ENCODE measurements at places on chromosomes 13 and 19.

GRCh38 chr13:113029487-113030258 lies 60.7 kb downstream of the MCF2L start:
- DNase-seq = peak; percentile 8

DNA sequence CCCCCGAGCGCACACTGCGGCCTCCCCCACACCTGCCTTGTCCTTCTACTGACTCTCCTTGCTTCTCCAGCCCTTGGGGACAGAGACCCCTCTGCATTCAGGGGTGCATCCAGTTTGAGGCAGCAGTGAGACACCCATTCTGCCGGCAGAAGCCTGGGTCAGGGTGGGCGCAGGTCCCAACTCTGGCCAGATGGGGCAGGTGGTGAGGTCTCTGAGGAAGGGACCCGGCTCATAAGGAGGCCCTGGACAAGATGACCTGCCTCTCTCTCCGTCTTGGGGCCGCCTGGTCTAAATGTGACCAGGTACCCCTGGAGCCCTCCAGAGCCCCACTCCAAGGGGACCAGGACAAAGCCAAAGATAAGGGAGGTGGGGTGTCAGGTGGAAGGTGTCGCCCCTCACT lies 6.1 kb downstream of the CHERP start:
- no peak for DNase-seq

DNA sequence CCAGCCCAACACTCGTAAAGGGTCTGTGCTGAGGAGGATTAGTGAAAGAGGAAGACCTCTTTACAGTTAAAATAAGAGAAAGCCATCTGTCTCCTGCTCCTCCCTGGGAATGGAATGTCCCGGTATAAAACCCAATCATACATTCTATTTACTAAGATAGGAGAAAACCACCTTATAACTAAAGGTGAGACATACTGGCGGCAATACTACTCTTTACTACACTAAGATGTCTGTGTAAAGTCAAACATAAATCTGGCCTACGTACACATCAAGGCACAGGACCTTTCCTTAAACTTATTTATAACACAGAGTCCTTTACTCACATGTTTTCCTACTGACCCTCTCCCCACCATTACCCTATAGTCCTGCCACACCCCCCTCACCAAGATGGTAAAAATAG lies 3.3 kb downstream of the ZNF350 start:
- no peak for DNase-seq

DNA sequence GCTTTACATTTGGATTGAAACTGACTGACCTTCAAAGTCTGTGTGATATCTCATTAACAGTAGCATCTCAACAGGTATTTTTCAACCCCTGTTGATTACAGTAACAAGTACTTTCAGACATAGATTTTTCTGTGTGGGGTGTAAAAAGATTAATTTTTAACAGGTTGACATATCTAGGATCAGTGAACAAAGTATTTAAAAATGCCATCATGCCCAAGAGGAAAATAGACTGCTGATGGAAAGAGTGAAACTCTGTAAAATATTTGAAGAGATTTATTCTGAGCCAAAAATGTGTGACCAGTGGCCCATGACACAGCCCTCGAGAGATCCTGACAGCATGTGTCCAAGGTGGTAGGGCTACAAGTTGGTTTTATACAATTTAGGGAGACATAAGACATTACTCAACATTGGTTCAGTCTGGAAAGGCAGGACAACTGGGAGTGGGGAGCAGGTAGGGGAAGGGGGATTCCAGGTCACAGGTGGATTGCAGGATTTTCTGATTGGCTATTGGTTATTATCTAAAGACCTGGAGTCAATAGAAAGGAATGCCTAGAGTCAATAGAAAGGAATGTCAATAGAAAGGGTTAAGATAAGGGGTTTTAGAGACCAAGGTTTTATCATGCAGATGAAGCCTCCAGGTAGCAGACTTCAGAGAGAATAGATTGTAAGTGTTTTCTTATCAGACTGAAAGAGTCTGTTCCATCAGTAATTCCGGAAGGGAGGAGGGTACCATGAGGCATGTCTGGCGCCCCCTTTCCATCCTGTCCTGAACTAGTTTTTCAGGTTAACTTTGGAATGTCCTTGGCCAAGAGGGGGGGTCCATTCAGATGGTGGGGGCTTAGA lies 29.1 kb downstream of the TNFRSF19 start:
- no peak for DNase-seq

- DNase-seq = no peak
These were observed at the start of gene DOCK6 for GRCh38 chr19:11261971-11262839. Gene DOCK6 (minus strand): TSS chr19:11262524. CDS start chr19:11262440, 84 bp downstream.

- no peak for DNase-seq
These were observed 11.7 kb downstream of the RANBP3 start for GRCh38 chr19:5966215-5966614.

DNA sequence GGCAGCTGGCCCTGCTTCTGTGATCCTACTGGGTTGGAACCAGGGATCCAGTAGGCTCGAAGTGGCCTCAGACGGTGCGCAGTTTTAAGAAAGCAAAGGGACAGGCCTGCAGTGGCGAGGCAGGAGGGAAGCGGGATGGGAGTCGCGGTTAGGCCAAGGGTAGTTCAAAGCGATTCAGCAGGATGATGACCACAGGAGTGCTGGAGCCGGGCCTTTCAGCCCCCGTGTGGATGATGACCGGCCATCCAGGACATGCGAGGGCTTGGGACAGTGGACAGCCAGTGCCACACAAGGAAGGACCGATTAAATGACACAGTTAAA lies 854 bp downstream of the RNASEH2B start:
- DNase-seq = no peak

- peak; percentile 94 for DNase-seq
These were observed at the start of gene RDH13 for GRCh38 chr19:55062735-55063491. Gene RDH13 (minus strand): TSS chr19:55063148. CDS start chr19:55063032, 116 bp downstream.

- DNase-seq = no peak
These were observed 393.3 kb downstream of the LIG4 start for GRCh38 chr13:107822006-107822405.

DNA sequence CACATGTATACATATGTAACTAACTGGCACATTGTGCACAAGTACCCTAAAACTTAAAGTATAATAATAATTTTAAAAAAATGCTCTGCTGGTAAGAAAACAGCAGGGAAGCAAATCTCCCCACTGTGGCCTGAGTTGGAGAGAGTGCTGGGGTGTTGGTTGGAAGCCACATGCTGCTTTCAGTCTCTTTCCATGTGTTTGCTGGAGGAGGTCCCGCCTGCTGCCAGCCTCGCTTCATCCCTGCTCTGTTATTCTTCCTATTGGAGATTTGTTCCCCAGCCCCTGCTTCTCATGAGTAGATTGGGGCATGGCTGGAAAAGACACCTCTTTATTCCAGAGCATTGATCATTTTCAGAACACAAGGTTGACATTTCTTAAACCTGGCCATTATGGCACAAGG lies 230.5 kb downstream of the FGF9 start:
- no peak for DNase-seq

DNA sequence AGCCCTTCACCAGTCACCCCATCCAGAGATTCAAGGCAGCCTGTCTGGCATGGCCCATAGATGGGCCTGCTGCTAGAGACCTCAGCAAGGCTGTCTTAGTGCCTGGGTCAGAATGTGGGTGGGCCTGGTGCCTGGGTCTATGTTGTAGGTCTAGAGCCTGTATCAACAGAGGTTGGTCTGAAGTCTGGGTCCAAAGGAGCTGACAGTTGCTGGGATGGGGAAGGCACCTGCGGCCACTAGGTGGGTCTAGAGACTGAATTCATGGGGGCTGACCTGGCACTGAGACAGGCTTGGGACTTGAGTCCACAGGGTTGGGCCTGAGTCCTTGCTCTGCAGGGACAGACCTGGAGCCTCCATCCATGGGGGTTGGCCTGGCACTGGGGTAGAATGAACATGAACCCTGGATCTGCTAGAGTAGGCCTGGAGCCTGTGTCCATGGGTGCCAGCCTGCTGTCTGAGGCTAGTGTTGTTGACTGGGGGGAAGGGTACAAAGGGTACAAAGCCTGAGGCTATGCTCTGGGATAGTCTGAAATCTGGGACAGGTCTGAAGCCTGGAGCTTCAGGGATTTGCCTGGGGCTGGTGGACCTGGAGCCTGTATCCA lies 516.8 kb downstream of the OLFM4 start:
- no peak for DNase-seq

GRCh38 chr19:2021453-2022140 lies 6.1 kb upstream of the BTBD2 start:
- no peak for DNase-seq

- no peak for DNase-seq
These were observed 1.9 kb downstream of the CBARP start for GRCh38 chr19:1235625-1236538.

DNA sequence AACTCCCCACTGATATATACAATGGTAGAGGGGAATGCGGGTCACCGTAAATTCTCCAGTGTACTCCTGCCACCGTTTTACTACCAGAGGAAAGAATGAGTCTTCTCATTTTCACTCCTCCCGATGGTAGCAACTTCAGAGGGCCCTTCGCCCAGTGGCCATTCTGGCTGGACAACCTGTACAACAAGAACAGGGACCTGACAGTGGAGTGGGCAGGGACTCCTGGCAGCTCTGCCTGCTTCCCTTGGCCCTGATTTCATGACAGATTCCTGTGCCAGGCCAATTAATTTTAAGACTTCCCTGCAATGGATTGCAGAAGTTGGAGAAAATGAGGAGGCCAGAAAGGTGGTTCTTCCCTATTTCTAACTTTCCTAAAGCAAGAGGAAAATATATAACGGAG lies 148.9 kb downstream of the GPC6 start:
- DNase-seq = no peak

GRCh38 chr19:18507021-18507726 lies 14.7 kb downstream of the ELL start:
- DNase-seq = no peak

- no peak for DNase-seq
These were observed 840 bp upstream of the CCNA1 start for GRCh38 chr13:36431204-36432105.

DNA sequence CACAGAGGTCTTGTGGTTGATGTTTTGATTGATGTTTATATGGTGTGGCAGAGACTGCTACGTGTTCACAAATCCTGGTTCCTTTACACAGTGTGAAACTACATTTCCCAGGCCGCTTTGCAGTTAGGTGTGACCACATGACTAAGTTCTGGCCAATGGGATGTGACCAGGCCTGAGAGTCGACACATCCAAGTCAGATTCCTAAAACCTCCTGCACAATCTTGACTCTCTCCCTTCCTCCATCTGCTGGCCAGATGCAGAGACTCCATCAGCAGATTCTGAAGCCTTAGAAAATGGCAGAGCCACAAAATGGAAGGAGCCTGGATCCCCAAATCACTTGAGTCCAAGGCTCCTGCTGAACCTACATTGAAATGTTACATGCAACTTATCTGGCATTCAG lies 12.6 kb downstream of the CD37 start:
- DNase-seq = no peak

DNA sequence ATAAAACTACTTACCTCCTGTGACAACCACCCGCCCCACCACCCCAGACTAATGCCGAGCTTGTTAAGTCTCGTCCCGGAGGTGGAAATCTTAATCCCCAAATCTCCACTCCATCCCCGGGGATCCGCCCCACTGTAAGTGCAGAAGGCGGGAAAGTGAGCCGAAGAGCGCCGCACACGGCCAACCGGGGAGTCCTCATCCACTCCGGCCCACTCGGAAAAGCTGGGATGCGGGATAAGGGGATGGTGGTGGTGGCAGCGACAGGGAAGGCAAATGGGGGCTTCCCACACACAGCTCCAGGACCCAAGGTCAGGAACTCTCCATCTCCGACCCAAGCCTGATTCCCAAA lies 621 bp downstream of the FBL start:
- no peak for DNase-seq

DNA sequence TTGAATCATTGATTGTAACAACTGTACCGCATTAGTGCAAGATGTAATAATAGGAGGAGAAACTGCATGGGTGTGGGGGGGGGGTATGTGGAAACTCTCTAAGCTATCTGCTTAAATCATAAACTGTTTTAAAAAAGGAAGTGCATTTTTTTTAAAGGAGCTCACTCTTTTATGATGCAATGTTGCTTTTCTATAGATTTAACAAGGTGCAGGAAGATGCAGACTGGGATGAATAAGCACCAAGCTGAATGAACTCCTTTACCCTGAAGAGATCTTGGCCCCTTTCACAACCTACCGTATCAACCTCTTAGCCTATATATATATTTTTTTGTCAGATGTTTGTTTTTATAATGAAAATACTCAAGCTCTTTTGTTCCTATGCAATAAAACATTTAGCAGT lies 95.9 kb downstream of the AKAP11 start:
- no peak for DNase-seq

DNA sequence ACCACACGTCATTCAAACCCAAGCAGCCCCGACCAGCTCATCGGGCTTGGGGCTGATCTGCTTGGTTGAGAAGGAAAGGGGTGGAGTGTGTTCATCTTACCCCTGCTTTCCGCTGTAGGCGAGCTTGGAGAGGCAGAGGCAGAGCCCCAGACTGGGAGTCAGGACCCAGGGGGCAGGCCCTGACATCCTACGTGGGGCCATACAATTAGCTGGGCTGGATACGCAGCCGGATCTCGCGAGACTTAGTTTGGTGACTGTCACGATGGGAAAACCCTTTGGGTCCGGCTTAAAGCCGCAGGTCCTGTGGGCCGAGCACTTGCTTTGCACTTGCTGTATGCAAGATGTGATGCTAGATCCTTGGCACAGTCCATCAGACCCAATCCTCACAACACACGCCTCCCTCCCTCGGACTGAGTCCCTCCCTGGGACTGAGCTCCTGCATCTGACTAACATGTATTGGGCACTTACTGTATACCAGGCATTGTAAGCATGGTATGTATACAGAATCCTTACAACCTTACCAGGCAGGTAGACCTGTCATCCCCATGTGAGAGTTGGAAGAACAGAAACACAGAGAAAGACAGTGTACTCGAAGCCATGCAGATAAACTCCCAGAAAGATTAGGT lies 3.7 kb downstream of the CEACAM16 start:
- DNase-seq = no peak

- DNase-seq = no peak
These were observed 29.9 kb upstream of the RANBP3 start for GRCh38 chr19:6007866-6008265.

GRCh38 chr19:38733493-38734175 lies 10.6 kb downstream of the CAPN12 start:
- DNase-seq = no peak

GRCh38 chr13:112968910-112969691 lies at the start of gene MCF2L:
Gene MCF2L (plus strand): TSS chr13:112969214. CDS start chr13:112969380, 166 bp downstream.
- peak; percentile 29 for DNase-seq

DNA sequence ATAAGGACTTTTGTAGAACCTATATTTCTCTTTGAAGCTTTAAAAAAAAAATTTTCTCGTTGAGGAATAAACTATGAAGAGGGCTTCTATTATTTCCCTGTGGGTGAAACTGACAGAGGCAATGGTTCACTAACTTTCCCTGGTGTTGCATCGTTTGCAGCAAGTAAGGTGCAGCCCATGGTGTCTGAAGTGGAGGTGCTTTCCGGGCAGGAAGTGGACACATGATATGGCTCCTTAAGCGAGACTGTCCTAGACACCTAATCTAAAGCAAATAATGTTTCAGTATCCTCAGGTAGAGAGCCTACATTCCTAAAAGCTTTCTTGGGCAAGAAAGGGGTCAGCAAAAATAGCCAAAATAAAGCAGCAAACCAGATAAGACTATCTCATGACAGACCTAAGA lies 437.6 kb upstream of the ARGLU1 start:
- no peak for DNase-seq

All from stimulated activated CD8-positive, alpha-beta memory T cell treated with anti-CD3 and anti-CD28 coated beads, Interleukin-2, amount 100 ng/mL, for 1 hour (primary cell).